ENCODE measurements at places on chromosomes 3 and 15.

DNA sequence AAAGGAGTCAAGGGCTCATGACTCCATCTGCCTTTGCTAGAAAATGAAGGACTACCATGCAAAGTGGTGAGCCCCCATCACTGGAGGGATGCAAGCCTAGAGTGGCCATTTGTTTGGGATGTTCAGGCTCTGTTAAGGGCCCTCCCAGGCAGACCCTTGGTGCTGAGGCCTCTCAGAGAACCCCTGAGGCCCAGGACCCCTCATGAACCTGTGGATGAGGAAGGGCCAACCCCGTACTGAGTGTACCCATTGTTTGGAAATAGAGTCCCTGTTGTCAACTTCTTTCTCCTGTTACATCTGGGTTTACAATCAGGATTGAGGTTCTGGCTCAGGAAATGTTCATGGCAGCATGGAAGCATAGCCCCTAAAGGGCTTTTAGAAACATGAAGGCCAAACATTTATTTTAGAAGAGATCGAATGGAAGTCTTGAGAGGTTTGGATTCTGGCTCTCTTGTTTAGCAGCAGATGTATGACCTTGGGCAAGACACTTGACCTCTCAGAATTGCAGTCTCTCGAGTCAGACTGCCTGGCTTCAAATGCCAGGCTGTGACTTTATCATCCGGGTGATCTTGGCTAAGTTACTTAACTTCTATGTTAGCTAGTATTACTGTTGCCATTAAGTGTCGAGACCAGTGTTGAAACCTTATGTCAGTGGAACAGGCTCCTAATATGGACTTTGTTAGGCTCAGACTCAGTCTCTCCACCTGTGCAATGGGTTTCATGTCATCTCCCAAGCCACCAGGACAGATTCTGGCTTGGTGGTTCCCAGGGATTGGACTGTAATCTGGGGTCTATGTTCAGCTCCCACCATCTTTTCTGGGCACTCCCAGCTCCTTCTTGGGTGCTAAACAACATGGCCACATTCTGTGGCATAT lies 12.4 kb downstream of the ITGA11 start:
- peak; percentile 72 for DNase-seq

DNA sequence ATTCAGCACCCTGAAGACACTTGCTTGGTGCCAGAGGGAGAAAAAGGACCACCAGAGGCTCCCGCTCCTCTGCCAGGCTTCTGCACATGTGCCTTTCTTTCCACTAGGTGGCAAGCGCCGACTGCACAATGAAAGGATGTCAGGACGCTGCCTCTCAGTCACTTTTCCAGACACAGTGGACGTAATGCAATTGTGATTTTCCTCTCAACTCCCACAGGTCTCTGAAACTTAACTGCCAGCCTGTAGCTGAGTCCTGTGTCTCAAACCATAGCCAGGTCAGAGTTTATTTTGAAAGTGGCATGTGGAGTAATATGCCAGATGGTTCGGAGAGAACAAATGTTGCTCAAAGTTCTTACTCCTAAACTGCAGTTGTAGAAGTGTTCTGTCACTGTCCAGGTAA lies 162.9 kb downstream of the ITPR1 start:
- DNase-seq: no peak

DNA sequence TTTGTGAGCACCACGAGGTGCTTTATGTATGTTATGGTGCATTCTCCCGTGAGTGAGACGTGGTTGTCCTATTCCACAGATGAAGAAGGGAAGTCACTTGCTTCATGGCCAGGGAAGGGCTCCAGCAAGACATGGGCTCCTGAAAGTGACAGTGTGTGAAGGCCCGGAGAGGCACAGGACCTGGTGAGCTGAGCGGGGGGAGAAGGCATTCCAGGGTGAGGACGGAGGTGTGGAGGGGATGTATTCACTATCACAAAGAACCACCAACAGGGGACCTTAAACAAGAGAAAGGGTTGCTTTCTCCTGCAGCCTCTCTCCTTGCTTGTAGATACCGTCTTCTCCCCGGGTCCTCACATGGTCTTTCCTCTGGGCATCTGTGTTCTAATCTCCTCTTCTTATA lies 139.1 kb downstream of the FBLN2 start:
- no peak for DNase-seq

GRCh38 chr3:4375911-4376310 lies 72.7 kb downstream of the SETMAR start:
- no peak for DNase-seq
